ENCODE measurements at places on chromosomes 2 and 18.
A peak's percentile ranks its signal among the peaks of the same experiment; 100 is the strongest.

GRCh38 chr18:49016648-49017539, 66.1 kb upstream of the SMAD7 start:
- DNase-seq, result peak; percentile 81

DNA sequence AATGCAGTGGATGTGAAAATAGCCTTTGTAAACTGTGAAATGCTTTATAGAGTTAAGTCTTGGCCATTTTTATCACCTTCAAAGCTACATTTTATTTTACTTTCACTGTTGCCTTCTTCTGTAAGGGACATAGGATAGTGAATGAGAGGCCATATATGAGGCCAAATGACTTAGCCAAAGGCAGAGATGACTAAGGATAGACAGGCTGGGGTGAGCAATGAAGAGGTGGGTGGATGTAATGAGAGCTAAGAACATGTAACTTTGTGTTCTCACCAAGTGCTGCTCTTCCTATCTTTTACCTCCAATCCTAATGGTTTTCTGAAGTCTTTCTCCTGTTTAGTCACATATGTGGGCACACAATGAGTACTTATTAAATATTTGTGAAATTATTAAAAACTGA, 101.9 kb downstream of the MBD5 start:
- no peak for DNase-seq

GRCh38 chr2:31223026-31223425, 5.7 kb upstream of the CAPN14 start:
- DNase-seq, result no peak

DNA sequence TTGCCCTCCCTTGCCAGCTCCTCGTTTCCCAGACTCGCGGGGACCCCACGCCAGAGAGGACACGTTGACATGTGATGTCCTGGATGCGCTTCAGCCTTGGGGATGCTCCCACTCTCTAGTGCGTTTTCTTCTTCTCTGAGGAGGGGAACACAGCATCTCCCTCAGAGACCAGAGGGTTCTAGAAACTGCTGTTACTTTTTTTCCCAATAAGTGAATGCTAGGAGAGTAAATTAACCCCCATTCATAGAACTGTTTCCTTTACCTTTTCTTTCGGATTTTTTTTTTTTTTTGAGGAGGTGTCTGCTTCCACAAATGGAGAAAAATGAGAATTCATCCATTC, 370 bp upstream of the EFEMP1 start:
- DNase-seq, result no peak

DNA sequence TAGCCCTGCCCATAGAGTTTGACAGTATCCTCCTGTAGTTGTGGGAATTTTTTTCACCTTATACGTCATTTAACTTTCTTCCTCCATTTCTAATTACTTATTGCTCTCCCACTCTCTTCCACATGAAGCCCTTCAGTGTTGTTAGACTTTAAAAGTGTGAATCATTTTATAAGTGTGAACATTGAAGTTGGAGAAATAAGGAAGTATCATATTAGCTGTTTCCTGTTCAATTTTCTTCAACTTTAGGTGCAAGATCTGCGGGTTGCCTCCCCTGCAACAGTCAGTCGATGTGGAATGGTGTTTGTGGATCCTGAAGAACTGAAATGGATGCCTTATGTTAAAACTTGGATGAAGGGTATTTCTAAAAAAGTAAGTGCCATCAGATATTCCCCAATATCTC, 138.1 kb downstream of the DNAH6 start:
- no peak for DNase-seq

- no peak for DNase-seq
Observed at GRCh38 chr2:163419000-163419830, 316.6 kb downstream of the FIGN start.

DNA sequence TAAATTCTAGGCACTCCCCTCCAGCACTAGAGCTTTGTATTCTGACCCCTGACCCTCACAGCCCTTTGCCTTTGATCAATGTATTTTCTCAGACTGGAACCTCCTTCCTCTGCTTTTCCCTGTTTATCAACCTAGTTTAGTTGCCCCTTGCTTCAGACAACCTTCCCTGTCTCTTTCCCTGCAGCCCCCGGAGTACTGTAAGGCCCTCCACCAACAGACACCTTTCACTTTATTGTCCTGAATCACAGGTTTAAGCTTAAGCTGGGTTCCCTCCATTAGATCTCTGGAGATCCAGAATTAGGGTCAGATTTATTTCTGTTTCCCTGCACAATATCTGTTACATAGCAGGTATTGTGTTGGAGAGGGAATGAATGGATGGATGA, 140.2 kb downstream of the DDX1 start:
- no peak for DNase-seq

DNA sequence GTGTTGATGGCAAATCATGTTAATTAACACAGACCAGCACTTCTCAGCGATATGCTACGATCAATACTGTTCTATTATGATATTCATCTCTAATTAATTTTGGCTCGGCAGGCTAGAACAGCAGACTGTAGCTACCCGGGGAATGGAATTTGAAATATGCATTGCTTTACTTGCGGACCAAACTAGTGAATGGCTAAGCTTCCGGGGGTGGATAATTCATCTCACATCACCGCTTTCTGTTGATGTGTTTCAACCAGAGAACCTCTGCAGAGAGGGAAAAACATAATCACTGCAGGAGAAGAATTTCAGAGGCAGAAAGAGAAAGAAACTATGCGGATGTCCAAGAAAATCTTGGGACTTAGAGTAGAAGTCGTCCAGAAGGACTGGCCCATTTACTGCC, 490.9 kb downstream of the STK39 start:
- DNase-seq, result peak; percentile 8

- peak; percentile 8 for DNase-seq
Observed at GRCh38 chr2:164430166-164430783, 191.0 kb downstream of the GRB14 start.

GRCh38 chr2:172135446-172135845, 32.7 kb upstream of the DLX2 start:
- no peak for DNase-seq

DNA sequence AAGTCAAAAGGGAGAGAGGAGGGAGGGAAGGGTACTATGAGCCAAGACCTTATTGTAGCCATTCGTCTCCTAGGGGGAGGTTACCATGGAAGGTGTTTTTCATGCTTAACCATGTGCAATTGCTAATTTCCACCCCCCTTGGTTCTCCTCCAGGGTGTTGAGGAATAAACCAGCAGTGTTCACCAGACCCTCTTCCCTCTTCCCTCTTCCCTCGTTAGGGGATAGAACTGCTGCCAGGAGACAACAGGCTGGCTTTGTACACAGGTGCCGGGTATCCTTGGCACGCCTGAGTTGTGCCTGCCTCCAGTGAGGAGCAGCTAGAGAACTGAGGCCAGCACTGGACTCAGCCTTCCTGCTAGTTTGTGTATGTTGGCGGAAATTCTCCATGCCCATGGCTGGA, 41.1 kb upstream of the ARL5A start:
- peak; percentile 8 for DNase-seq

DNA sequence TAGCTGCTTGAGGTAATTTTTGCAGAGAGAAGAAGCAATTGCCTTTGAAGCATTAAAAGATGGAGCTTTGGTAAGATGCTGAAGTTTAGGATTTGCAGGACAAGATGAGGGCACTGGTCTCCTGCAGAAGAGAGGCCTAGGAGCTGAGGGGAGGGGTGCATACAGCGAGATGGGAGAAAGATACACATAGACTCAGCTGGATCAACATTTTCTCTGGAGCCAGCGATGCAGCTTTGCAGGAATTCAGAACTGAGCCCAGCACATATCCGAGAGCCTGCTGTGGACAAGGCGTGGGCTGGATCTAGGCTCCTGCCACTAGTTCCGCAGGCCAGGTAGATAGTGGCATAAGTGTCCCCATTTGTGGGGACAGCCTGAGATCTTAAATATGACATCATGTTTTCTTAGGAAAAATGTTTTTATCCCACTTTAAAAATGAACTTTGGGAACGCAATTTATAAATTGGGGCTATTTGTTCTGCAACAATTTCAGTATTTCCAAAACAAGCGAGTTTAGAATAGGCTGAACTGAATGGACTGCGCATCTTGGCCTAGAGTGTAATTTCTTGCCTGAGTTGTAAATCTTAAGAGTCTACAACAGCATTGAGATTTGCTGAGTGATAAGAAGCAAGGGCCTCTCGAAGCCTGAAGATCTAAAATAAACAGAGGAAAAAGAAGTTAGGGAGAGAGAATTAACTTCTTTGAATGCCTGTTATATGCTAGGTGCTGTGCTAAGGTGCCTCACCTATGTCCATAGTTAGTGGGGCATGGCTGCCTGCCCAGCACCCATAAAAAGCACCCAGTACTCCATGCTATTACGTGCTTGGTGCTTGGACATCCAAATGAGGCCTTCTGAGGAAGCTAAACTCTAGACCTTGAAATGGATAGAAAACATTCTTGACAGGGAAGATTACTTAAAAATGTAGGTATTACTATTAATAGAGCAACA, 17.3 kb downstream of the GRHL1 start:
- no peak for DNase-seq

DNA sequence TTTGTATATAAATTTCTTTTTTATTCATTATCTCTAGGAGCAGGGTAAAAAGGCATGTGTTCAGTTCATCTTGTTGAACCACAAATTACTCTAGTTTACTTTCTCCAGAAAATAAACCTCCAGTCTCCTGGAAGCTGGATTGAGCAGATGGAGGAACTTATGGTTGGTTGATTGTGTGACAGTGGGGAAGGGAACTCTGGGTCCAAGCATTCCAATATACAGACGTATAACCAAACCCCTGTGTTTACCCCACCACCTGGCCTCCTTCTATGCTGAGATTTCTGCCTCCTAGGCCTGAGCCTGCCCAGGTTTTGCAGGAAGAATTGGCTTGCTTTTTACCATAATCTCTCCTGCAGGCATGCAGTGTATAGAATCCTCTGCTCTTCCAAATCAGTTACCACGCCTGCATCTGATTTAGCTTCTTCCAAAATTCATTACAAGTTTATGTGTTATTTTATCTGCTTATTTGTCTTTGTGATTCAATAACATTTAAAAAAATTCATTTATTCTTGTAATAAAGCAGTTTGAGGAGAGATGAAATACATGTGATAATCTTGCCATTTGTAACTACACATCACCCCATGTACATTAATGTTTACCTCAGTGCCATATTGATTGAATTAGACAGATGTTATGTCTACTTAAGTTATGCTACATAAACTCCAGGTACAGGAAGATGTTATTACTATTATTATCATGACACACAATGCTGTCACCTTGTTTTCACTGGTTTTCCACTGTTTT, 2.5 kb upstream of the RAB27B start:
- no peak for DNase-seq

- DNase-seq, result no peak
Observed at GRCh38 chr2:86082756-86083155, 22.9 kb downstream of the POLR1A start.

GRCh38 chr2:138510319-138510718, 8.7 kb downstream of the SPOPL start:
- DNase-seq, result no peak

DNA sequence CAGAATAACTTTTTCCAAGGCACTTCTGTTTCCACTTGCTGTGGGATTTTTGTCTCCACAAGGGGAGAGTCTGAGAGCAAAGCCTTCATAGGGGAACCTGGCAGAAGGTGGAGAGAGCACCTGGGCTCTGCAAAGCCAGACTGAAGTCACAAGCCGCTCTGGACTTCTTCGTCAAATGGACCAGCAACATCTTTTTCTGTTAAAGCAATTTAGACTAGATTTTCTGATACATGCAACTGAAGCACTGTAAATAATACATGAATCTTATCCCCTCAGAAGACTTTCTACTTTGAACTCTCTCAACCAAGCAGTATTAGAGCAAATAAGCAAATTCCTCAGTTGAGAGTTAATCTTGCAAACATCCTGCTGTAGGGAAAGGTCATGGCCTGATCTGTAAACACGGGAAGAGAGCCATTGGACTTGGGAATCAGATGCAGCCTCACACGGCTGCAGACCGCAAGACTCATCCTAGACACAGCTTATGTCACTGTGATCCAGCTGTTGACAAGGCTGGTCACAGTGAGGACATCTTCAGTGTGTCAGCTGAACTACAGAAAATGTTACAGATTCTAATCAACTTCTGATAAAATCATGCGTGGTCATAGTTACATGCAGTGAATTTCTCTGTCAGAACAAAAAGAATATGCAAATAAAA, 3.2 kb downstream of the SH3YL1 start:
- DNase-seq, result no peak

DNA sequence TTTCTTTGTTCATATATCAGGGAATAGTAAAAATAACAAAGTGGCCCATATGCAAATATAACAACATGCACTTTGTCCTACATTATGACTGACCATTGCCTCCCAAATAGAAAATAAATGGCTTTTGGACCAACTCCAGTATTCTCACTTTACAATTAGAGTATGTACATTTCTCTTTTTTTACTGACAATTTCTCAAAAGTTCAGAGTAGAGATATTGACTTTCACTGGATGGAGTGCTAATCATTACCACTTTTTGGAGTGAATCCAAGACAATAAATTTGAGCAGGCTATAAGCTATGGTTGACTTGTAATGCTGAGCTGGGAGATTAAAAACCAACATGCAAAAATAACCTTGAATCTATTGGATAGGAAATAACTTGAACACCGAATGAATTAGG, 987.4 kb downstream of the SUCLG1 start:
- DNase-seq, result no peak

DNA sequence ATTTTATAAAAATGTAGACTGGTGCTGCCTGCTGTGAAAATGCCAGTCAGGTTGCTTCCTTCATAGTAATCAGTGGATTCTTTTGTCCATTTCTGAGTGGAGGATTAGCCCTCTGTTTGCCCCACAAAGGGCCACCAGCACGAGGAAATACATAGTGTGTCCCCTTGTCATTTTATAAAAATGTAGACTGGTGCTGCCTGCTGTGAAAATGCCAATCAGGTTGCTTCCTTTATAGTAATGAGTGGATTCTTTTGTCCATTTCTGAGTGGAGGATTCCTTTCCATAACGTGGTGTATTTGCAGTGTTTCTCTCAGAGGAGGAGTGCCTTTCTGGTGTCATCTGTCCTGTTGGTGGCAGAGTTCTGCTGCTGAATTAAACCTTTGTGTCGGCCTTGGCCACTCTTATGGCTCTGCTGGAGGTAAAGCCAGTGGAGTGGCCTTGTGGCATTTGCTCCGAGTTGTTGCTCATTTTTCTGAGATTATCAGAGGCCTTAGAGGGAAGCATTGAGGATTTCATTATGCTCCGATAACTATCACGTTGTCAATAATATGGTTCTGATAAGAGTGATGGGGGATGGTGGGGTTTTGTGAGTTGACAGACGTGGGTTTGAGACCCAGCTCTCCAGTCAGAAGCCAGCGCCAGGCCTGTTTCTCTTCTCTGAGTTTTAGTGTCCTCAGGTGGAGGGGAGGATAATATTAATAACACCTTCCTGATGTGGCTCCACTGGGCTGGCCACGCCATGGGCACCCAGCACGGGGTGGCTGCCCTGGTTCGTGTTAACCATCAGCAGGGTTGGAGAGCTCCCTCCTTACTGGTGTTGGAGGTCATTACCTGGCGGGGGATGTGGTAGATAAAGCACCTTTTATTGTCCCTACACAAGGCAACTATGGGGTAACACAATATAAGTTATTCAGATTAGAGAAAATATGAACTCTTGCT, 96.6 kb downstream of the NEDD4L start:
- no peak for DNase-seq
